ENCODE measurements at places on chromosomes 1 and 21.

- no peak for DNase-seq
These were observed 252.0 kb downstream of the RHOU start for GRCh38 chr1:228987286-228987685.

DNA sequence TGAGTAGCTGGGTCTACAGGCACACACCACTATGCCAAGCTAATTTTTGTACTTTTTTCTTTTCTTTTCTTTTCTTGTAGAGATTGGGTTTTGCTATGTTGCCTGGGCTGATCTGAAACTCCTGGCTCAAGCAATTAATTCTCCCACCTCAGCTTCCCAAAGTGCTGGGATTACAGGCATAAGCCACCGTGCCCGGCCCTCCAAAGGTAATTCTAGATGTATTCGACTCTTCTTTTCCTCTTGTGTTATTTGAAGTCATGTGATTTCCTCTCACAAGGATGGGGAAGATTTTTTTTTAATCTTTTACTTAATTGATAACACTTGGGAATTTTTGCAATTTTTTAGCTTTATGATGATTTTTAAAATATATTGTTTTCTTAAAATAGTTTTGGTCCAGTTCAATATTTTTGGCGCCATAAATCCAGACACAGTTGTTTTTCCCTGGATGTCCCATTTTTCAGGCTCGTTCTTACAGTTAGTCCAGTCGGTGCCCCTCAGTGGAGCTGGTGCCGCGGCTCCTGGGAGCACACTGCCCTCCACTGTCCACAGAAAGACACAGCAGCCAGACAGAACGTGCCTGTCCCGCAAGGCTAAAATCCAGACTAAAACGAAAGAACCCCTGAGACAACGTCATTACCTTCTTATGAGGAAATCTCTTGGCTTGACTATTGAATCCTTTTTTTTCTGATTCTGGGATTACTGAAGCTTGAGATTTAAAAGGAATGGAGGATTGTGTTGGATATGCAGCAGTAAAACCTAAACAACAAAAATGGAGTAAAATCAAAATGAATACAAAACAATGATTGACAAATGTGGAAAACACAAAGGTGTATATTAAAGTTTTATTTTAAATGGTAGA, 22.4 kb downstream of the STPG1 start:
- peak; percentile 77 for DNase-seq

DNA sequence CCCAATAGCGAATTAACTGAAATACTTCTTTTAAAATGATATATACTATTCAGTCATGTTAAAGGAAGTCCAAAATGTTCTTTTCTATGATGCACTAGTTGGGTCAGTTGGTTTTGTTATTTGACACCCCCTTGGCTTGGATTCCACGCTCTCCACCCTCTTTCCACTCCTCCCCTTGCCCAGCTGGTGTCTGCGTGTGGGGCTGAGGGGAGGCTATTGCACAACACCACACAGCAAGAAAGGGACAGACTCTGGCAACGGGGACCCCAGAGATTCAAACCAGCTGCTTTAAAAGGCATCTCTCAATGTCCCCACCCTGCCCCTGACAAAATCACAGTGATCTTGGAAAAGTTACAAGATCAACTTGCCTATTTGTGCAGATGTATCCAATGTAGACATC, 394.3 kb downstream of the TGFB2 start:
- DNase-seq: no peak

DNA sequence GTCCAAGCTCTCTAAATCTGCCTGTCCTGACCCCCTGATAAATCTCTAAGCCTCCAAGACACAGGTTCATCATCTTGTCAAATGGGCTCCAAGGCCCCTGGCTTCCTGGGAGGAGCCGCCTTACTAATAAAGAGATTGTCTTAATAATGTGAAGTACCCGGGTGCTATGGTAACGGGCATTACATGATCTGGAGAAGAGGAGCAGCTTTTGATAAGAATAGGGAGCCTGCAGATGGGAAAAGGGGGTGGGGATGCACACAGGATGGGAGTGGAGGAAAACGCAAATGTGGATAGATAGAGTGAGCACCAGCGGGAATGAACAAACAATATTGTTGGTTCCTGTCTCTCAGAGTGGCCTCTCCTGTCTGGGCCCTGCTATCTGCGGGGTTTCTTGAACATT, 11.9 kb upstream of the RXRG start:
- DNase-seq: no peak

DNA sequence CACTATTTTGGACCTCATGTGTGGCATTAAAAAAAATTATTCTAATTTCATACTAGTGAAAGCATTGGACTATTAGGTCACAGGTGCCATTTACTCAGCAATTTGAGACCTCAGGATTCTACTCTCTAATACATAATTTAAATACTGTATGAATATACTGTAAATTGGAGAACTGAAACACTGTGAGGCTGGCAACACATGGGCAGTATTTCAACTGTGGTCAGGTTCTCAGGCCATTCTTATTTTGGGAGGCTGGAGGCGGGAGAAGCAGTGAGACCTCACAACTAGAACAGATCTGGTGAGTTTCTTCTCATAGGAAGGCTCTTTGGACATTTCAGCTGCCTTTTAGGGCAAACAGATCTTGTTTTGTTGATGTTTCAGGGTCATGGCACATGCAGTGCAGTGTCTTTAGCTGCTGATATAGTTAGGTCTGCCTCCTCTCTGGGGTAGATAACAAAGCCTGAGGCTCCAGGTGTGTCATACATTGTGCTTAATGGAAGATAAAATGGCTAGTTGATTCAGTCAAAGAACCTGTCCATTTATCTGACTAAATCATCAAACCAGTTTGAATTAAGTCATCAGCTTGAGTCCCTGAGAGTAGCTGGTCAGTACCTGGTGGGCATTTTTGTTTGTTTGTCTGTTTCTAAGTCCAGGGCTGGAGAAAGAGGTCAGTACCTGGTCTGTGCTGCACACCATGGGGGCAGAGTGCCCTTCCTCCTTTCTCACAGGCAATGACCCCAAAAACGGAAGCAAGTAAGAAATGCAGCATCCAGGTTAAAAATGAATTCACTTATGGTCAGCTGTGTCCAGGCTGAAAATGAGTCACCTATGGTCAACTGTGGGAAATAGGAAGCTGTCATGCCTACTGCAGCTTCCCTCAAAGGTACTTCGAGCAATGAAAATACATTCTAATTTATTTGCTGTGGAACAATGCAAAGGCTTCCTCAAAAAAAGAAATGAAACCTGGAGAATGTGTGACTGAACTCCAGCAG, 216.2 kb downstream of the SDCCAG8 start:
- peak; percentile 77 for DNase-seq

DNA sequence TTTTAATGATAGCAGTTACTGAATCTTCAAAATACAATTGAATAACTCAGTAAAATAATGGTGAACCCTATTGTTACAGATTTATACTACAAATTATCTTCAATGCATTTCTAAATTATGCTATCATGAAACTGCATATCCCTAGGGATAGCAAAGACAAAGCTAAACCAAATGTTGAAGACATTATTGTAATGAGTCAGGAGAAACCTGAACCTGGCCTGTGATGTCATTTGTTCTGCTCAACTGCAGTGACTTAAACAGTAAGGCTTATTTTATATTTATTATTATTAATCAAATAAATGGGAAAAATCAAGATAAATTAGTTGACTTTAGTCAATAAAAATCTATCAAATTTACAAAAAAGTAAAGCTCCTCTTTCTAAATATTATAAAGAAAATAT, 100.3 kb downstream of the UCHL5 start:
- no peak for DNase-seq

- DNase-seq: no peak
These were observed 46.7 kb upstream of the LBR start for GRCh38 chr1:225474439-225474985.

- no peak for DNase-seq
These were observed 48.8 kb downstream of the ZFYVE9 start for GRCh38 chr1:52190500-52191252.

DNA sequence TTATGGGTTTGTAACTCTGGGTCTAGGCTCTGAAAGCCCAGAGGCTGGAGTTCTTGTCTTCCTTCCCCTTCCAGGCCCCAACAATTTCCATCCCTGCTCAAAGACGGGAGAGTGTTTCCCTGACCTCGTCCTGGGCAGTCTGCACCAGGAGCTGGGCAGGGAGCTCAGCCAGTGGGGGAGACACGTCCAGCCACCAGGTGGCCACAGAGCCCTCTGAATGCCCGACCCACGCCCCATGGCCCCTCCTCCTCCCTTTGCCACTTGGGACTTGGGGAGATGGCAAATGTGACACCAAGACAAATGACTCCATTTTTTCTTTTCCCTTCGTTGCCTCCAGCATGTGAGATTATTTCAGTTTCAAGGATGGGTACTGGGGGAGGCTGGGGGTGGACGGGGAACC, 159.9 kb upstream of the AJAP1 start:
- DNase-seq: no peak

DNA sequence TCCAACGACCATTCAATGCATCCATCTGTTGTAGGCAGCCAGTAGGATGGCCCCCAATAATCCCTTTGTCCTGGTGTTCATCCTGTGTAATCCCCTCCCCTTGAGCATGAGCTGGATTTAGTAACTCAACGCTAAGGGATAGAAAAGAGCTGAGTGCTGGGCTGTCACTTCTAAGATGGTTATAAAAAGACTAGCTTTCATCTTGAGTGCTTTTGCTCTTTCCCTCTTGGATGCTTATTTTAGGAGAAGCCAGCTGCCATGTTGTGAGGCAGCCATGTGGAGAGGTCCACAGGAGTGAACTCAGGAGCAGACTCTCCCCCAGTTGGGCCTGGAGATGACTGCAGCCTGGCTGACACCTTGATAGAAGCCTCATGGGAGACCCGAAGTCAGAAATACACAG, 401.5 kb downstream of the VAV3 start:
- DNase-seq: no peak

GRCh38 chr1:147479864-147480564, 61.3 kb upstream of the BCL9 start:
- DNase-seq: no peak

DNA sequence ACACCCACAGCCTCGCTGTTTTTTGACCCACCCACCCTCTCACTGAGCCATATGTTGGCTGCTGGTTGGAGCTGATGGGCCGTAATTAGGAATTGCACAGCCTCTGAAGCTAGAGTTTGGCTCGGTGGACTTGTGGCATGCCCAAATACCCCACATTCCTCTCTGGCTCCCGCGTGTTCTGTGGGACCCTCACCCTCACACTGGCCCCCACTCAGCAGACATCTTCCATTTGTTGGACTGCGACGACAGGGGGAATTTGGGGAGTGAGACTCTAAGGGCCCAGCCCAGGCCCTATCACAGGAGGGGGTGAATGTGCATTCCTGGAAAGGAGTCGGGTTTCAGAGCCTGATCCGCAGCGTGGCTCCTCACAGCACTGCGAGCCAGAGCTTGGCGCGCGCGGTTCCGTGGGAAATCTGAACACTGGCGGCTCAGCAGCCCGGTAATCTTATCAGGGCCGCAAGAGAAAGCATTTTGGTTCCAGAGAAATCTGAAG, 5.2 kb downstream of the RCSD1 start:
- DNase-seq: no peak

GRCh38 chr1:4063516-4063915, 163.4 kb upstream of the C1orf174 start:
- DNase-seq: no peak

DNA sequence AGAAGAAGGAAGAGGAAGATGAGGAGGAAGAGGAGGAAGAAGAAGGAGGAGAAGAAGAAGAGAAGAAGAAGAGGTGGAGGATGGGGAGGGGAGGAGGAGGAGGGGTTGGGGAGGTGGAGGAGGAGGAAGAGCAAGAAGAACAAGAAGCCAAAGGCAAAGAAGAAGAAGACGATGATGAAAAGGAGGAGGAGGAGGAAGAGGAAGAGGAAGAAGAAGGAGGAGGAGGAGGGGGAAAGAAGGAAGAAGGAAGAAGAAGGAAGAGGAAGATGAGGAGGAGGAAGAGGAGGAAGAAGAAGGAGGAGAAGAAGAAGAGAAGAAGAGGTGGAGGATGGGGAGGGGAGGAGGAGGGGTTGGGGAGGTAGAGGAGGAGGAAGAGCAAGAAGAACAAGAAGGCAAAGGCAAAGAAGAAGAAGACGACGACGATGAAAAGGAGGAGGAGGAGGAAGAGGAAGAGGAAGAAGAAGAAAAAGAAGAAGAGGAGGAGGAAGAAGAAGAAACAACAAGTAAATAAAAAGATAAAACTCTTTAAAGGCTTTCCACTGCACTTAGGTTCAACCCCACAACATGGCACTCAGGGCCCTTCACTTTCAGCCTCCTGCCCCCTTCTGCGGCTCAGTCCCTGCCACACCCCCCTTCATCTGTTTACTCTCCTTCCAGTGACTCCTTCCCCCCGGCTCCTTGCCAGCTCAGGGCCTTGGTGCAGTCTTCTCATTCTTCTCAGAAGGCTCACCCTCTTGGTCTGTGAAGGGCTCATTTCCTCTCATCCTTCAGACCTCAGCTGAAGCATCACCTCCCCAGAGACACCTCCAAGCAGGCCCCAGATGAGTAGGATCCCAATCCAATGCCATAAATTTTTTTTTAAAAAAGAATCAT, 114.0 kb downstream of the KCNN3 start:
- no peak for DNase-seq

- DNase-seq: no peak
These were observed 7.3 kb upstream of the TAGLN2 start for GRCh38 chr1:159932296-159933285.

- DNase-seq: no peak
These were observed 82.1 kb downstream of the TRABD2B start for GRCh38 chr1:47914952-47915676.

DNA sequence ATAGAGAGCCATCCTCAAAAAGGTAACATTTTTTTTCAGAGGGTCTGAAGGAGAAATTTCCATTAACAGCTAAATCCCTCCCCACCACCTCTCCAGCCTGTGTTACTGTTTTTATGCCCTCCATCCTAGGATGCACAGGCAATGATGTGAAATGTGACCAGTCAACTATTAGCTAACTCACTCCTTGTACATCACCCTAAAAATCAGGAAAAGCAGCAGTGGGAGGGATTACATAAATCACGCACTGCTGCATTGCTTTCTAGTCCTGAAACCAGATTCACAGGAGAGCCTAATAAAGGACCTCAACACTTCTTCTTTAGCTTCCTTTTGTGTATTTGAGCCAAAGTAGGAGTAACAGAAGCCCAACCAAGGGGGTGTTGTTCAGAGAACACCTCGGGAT, 66.3 kb downstream of the LMO4 start:
- no peak for DNase-seq

DNA sequence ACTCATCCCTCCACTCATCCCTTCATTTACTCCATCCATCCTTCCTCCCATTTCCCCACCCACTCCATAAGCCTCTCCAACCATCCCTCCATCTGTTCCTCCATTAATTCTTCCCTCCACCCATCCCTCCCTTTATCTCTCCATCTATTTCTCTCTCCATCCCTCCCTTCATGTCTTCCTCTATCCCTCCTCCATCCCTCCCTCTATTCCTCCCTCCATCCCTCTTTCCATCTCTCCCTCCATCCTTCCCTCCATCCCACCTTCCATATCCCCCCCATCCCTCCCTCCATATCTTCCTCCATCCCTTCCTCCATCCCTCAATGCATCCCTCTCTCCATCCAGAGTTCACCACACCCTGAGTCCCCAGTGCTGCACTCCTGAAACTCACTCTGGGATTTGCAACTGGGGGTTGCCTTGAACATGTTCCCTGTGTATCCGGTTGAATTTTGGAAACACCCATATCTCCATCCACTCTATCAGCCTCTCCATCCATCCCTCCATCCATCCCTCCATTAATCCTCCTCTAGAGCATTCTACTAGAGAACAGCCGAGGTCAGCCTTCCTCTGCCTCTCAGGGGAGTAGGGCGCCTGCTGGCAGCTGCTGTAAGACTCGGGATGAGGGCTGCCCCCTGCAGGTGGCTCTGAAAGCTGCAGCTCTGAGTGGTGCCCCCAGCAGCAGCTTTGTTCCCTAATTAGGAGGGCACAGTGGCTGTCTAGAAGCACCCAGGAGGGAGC, 39.4 kb downstream of the ABCG1 start:
- DNase-seq: peak; percentile 86
